Endothelial cell of umbilical vein (primary cell): ENCODE measurements at places on chromosomes 2 and 18. TPM values are rescaled to one million over a fixed set of nuclear protein-coding genes. Genes with fewer than 3 reads are reported as not detected.

Gene CFAP65
- total RNA-seq, result not detected in 2 replicates

Gene WNT6
- total RNA-seq, result not detected in 2 replicates

Gene THADA
- total RNA-seq, result 23.7 and 25.3 TPM in 2 replicates

Gene CPSF3
- 35.6 and 37.1 TPM in 2 replicates for total RNA-seq
